Stimulated activated CD4-positive, alpha-beta T cell treated with anti-CD3 and anti-CD28 coated beads, Interleukin-1b, Interleukin-23, amount 100 ng/mL, for 1 hour (primary cell): ENCODE measurements at places on chromosomes 2 and 18.

GRCh38 chr2:38387887-38388286 is 10.8 kb upstream of the ATL2 start:
- no peak for DNase-seq

DNA sequence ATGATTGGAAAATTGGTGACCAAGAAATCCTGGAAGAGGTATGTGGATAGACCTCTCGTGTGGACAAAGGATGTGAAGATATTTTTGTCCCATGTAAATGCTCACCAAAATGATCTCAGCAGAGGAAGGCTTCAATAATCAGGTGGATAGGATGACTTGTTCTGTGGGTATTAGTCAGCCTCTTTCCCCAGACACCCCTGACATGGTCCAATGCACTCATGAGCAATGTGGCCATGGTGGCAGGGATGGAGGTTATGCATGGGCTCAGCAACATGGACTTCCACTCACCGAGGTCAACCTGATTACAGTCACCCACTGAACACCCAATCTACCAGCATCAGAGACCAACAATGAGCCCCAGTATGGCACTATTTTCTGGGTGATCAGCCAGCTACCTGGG is 20.2 kb downstream of the CHRNA1 start:
- no peak for DNase-seq

DNA sequence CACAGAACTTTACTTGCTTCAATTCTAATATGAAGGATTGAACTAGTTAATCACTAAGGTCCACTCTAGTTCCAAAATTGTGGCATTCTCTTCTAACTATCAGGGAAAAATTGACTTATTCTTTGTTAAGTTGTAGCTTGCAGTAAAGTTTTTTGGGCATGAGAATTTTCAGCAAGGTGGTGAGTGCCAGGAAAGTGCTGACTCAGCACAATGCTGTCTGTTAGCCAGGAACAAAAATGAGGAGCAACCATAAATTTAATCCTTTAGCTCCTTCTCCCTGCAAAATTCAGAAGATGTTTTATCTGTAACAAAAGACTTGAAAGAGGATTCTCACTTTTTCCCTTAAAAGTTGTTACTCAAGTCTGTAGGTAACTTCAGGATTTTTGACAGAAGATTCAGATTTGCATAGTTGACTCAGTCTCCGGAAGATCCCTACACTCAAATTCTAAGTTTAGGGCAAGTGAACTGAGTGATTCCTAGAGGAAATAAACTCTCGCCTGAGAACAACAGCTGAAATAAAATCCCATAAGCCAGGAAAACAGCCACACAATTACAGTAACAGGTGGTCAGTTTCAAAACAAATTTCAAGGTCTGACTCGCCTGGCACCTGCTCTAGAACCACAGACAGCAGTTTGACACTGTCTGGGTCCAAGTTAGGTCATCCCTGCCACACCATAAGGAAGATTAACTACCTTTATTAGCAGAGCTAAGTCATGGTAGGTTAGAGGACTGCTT is 20.2 kb upstream of the DARS1 start:
- DNase-seq, result no peak

DNA sequence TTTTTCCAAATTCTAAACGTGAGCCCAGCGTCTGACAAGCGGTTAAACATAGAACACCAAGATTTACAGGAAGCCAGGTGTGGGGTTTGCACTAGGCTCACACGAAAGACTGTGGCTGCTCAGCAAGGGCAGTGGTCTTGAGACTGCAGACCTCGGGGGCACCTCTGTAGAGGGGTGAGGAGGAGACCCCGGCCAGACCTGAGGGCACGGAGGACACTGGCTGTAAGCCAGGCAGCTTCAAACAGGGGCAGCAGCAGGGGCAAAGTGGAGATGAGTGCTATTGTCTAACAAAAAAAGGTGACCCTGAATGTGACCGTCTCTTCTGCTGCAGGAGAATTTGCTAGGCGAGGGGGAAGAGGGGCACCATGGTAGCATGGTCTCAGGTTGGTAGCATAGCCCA is 140.3 kb downstream of the CYP26B1 start:
- no peak for DNase-seq

- no peak for DNase-seq
These were observed 49.9 kb downstream of the ALPK2 start for GRCh38 chr18:58578835-58579560.

GRCh38 chr2:126749537-126749936 is 93.6 kb downstream of the GYPC start:
- DNase-seq, result no peak
